Mucosa of gallbladder (tissue), 1 donor: ENCODE measurements at places on chromosomes 1 and 21. TPM values are rescaled to one million over a fixed set of nuclear protein-coding genes. Genes with fewer than 3 reads are reported as not detected.

The ACKR1 gene
- 23.3 TPM for total RNA-seq

The TDRD5 gene
- 0.95 TPM for total RNA-seq

The GLIS1 gene
- total RNA-seq: 0.17 TPM

The AMIGO1 gene
- total RNA-seq: 15.6 TPM

The ZFYVE9 gene
- total RNA-seq: 22.6 TPM

The SELENON gene
- 69.7 TPM for total RNA-seq

The ZYG11A gene
- 0.09 TPM for total RNA-seq

The SPRR1A gene
- not detected for total RNA-seq

The PCSK9 gene
- 10.2 TPM for total RNA-seq

The LCE3E gene
- total RNA-seq: not detected

The SPRR3 gene
- 42.5 TPM for total RNA-seq

The PLA2G4A gene
- total RNA-seq: 11.0 TPM

The RGS1 gene
- 147 TPM for total RNA-seq

GRCh38 chr1:170687621-170688020, 23.7 kb downstream of the PRRX1 start:
- no peak for DNase-seq

DNA sequence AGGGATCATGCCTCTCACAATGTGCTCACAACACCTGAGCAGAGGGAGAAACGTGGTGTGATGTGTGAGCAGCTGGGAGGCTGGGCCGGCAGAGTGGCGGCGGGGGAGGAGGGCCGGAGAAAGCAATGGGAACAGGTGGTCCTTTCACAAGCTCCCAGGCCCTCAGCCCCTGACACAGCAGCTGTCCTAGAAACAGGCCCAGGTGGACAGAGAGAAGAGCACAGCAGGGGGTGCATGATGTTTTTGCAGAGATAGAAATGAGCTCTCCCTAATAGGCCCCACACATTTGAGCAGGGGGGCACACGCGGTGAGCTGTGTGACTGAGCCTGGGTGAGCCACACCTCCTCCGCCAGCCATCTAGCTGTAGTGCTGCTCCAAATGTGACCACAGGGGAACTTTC, 7.6 kb upstream of the RGS16 start:
- no peak for DNase-seq

DNA sequence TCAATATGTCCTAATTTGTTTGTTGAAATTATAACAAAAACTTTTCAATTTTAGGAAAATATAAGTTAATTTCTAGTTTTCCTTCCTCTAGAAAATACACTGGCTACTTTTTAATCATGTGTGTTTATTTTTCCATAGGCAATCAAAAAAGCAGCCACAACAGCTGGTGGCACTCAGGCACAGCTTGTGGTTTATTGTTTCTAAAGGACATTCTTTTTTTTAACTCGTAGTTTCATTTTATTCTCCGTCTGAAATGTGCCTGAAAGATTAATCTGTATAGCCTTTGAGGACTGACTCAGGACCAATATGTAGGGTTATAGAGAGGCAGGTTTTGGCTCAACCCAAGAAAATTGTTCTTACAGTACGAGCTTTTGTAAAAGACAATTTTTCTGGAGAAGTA, 20.7 kb upstream of the STX12 start:
- no peak for DNase-seq

GRCh38 chr21:24658926-24659325, 948.4 kb downstream of the MRPL39 start:
- DNase-seq: no peak

DNA sequence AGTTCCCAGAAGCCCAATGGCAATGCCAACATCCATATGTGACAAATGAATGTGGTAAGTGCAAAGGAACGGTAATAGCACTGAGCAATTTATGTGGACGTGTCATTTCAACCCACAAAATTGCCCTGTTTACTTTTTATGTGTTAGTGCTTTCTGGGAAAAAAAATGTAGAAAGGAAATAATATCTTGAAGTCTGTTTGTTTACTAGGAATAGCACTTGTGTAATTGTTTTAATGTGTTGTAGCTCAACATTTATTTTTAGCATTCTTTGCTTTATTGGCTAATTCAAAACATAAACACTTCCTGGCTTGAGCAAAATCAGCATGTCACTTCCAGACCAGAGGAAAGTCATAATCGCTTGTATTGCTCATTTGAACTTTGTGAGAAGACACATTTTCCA, 224.8 kb upstream of the KCNK2 start:
- DNase-seq: no peak

- DNase-seq: no peak
Observed at GRCh38 chr1:201761178-201761577, 67.8 kb upstream of the IPO9 start.

DNA sequence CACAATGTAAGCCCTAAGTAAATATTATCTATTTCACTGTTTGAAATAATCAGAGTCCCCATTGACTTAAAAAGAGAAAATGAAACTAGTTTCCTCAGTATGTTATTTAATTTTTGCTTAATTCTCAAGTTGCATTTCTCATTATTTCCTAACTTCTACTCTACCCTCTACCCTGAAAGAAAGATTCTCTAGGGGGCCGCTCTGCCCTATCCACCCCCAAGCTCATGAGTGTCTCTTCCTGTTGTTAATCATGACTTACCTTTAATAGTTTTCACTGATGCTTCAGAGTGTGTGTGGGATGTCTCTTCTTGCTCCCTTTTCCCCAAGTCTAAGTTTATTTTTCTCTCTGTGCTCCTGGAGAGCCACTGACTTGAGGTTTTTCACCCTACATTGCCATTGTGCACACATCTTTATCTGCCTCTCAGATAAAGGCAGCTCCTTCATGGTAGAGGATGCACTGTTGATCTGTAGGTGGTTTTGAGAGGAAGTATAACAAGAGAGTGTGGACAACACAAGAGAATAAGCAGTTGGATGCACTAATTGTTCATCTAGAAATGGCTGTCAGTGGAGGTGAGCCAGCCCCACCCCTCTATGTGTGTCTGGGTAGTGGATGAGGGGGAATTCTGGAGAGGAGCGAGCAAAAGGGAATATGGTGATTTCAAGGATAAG, 261.7 kb downstream of the CHRM3 start:
- no peak for DNase-seq

DNA sequence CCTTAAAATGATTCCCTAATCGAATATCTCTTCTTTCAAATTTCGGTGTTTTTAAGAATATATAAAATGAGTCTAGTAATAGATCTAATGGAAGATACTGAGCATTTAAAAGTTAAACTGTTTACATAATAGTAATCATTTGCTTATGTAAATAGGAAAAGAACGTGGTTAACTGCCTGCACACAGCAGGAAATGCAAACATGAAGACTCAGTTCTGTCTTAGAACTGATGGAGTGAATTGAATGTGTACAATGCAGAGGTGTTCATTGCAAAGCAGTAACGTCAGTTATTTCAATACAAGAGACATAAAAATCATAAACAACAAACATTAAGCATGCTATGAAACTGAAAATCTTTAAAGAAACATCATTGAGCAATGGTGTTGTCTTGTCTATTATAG, 359.4 kb upstream of the ADAMTS5 start:
- DNase-seq: no peak

- DNase-seq: no peak
Observed at GRCh38 chr1:245693941-245694752, 539.4 kb downstream of the KIF26B start.

DNA sequence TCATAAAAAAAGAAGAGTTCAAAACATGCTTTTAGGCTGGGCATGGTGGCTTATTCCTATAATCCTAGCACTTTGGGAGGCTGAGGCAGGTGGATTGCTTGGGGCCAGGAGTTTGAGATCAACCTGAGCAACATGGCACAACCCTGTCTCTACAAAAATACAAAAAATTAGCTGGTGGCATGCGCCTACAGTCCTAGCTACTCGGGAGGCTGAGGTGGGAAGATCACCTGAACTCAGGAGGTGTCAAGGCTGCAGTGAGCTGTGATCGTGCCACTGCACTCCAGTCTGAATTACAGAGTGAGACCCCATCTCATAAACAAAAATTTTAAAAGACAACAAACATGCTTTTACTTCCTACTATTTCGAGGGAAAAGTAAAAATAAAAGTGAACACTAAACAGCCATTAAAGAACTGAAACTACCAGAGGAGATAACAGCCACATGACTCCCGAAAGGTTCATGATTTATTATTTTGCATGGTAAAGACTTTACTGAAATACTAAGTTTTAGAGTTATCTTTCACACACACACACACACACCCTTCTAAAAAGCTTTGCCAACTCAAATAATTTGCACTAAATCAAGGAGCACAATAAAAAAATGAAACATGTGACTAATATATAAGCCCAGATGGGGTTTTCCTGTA, 48.1 kb downstream of the USP1 start:
- DNase-seq: no peak

DNA sequence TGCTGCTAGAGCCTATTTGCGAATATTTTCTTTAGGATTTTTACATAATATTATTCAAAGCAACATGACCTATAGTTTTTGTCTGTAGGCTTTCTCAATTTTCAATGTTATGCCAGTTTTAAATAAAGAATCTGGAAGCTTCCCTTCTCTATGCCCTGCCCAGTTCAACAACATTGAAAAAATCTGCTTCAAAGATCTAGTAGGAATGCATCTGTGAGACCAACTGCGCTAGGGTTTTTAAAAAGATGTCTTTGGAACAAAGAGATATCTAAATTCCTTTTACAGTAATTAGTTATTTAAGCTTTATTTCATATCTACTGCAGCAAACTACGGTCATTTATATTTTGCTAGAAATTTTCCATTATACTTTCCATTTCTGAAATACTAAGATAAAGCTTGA, 25.7 kb downstream of the HEATR1 start:
- no peak for DNase-seq

- DNase-seq: no peak
Observed at GRCh38 chr1:180230416-180230790, 339 bp downstream of the LHX4 start.

- DNase-seq: no peak
Observed at GRCh38 chr1:86648255-86648654, 56.1 kb upstream of the SH3GLB1 start.

- DNase-seq: no peak
Observed at GRCh38 chr1:217506878-217507277, 124.0 kb downstream of the GPATCH2 start.

DNA sequence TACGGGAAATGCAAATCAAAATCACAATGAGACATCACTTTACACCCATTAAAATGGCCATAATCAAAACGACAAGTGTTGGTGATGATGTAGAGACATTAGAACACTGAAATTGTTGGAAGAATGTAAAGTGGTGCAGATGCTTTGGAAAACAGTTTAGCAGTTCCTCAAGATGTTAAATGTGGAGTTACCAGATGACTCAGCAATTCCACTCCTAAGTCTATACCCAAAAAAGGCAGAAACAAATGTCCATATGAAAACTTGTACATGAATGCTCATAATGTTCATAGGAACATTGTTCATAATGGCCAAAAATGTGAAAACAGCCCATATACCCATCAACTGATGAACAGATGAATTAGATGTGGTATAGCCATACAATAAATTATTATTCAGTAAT, 267.4 kb downstream of the KCNH1 start:
- no peak for DNase-seq
